ENCODE measurements at places on chromosomes 11 and 22. TPM values are rescaled to one million over a fixed set of nuclear protein-coding genes. Genes with fewer than 3 reads are reported as not detected.

The NNMT gene
- 63.2 TPM for total RNA-seq

The KCTD17 gene
- 32.4 TPM for total RNA-seq

The SLC43A3 gene
- total RNA-seq, result 23.3 TPM

The SERPIND1 gene
- not detected for total RNA-seq

The BARX2 gene
- total RNA-seq, result 5.7 TPM

The C11orf87 gene
- total RNA-seq, result not detected

The ST14 gene
- total RNA-seq, result 114 TPM

The CLCF1 gene
- 2.6 TPM for total RNA-seq

The MORC2 gene
- 19.7 TPM for total RNA-seq

The BET1L gene
- 54.8 TPM for total RNA-seq

The ZC3H12C gene
- total RNA-seq, result 11.9 TPM
